Stimulated activated CD4-positive, alpha-beta T cell treated with anti-CD3 and anti-CD28 coated beads, Interleukin-2, amount 100 ng/mL, for 48 hours (primary cell): ENCODE measurements at places on chromosomes 11 and 22.

DNA sequence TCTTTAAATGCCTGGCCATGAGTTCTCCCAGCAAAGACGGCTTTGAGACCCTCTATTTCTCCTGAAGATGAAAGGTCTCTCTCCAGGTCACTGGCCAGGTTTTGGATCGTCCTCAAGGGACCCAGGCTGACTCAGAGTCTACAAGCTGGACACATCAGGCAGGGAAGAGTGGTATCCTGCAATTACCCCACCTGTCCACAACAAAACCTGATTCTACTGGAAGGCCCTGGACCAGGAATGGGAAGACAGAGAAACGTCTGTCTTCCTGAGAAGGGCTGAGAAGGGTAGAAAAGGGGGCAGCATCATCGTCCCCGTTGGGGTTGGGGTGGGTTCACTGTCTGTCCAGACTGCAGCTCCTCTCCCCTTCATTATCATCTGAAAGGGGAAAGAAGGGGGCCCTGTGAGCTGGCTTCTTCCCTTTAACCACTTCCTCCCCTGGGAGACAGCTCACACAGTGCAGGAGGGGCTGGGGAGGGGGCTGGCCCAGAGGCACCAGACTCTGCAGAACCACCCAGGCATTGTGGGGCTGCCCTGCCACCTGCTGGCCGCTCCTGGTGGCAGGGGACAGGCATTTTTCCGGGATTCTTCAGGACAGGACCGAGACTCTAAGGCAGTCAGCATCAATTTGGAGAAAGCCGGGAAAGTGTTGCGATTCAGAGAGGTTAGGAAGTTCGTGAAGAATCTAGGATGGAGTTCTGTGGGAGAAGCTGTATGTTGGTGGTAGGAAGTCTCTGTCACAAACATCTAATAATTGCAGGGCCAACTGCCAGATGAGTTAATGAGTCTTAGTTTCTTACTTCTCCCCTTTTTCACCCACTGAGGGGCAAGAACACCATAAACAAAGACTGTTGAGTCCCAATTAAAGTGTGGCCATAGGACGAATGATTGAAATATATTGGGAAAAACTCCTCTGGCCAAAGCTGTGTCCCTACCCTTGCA lies 57.6 kb downstream of the SYN3 start:
- DNase-seq: peak; percentile 33

DNA sequence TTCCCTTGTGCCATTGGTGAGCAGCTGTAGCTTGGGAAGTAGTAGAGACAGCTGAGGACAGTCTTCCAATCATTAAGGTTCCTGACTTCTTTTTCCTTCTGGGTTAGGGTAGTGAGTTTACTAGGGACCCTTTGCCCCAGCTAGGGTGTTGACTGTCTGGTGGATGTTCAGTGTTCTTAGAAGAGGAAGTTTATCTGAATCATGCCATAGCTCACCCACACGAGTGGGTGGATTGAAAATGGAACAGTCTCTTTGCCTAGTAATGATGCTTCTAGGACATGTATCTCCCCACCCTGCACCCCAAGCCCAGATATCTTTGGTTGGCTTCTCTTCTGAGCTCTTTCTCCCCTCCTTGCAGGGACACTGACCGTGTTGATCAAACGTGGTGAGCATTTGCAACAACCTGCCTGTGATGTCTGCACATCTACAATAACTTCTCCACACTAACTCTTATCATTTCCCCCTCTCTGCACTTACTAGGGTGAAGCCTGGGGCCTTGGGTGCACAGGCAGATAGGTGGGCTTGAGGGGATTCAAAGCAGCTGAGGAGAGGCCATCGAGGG lies 57.1 kb upstream of the HORMAD2 start:
- no peak for DNase-seq

DNA sequence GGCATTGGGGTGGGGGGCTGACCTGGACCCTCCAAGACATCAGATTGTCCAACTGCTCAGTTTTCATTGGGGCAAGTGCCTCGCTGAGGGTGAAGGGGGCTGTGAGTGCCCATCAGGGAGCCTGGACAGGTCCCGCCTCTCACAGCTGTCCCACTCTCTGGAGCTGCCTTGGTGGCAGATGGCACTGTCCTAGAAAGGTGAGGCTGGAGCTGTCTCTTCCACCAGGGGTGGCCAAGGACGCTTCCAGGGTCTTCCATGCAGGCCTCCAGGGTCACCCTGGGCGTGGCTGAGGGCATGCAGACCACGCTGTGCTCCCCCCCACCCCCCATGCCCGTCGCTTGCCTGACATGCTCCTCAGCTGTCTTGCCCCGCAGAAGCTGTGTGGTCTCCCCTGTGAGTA lies 53.5 kb upstream of the CCDC188 start:
- DNase-seq: no peak

GRCh38 chr11:60318726-60319125 lies 8.3 kb upstream of the MS4A6E start:
- no peak for DNase-seq

DNA sequence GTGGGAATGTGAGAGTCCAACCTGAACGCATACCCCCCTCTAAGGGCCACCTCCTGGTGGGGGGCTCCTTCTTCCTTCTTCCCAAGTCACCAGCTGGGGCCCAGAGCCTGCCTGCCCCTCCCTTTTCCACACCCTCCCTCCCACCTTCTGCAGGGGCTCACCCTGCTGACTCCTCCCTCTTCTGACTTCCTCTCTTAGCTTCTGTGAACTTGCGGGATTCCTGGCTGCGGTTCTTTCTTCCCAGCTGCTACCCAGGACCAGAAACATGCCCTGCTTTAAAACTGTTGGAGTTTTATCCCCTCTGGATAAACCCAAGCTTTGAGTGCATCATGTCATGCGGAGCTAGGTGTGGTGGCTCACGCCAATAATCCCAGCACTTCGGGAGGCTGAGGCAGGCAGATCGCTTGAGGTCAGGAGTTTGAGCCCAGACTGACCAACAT lies 10.2 kb downstream of the LRRC74B start:
- DNase-seq: no peak

- no peak for DNase-seq
Measured at GRCh38 chr11:122933416-122933815, 48.2 kb downstream of the BSX start.

GRCh38 chr11:126024123-126024522 lies 38.5 kb downstream of the CDON start:
- no peak for DNase-seq

DNA sequence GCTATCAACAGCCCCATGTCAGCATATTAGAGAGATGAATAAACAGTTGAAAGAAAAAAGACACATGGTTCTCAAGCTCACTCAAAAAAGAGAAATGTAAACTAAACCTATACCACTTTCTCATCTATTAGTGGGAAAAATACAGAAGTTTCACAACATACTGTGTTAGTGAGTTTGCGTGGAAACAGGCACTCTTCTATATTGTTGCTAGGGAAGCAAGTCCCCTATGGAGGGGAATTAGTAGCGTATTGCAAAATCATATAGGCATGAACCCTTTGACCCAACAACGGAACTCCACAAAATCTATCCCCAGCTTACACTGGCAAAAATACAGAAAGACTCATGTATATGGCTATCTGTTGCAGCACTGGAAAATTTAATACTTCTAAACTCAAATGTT lies 14.2 kb upstream of the RFPL2 start:
- no peak for DNase-seq

- no peak for DNase-seq
Measured at GRCh38 chr11:17171343-17171742, 36.4 kb downstream of the PIK3C2A start.
